NCI-H774 (cell line): ENCODE measurements at places on chromosomes 3 and 15.

DNA sequence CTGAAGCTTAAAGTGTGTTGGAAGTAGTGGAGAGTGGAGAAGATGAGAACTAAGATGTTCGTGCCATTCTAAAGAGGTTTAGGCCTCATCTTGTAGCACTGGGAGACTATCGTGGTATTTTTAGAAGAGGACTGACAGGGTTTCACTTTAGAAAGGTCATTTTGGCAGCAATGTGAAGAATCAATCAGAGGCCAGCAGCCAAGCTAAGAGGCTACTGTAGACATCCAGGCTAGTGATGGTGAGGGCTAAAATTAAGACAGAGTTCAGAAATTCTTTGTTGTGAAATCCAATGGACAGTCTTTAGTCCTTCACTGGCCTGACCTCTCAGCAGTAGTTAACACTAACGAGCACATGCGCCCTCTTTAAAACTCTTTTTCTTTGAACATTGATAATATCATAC, 288.2 kb downstream of the TBL1XR1 start:
- no peak for DNase-seq

DNA sequence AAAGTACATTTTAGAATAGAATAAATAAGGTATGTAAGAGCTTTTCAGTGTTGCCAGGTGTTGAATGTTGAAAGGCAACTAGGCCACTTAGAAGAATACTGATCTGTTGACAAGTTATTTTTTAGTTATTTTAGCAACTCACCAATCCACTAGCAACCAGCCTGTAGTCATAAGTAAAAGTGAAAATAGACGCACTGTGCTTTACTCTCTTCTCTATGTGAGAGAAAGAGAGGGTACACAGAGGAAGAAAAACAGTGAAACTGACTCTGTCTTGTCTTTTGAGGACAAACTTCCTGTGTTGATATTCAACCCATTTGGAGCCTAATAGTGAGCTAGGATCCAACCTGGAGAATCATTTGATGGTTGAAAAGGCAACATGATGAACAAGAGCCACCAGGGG, 327.1 kb upstream of the GOLIM4 start:
- no peak for DNase-seq

DNA sequence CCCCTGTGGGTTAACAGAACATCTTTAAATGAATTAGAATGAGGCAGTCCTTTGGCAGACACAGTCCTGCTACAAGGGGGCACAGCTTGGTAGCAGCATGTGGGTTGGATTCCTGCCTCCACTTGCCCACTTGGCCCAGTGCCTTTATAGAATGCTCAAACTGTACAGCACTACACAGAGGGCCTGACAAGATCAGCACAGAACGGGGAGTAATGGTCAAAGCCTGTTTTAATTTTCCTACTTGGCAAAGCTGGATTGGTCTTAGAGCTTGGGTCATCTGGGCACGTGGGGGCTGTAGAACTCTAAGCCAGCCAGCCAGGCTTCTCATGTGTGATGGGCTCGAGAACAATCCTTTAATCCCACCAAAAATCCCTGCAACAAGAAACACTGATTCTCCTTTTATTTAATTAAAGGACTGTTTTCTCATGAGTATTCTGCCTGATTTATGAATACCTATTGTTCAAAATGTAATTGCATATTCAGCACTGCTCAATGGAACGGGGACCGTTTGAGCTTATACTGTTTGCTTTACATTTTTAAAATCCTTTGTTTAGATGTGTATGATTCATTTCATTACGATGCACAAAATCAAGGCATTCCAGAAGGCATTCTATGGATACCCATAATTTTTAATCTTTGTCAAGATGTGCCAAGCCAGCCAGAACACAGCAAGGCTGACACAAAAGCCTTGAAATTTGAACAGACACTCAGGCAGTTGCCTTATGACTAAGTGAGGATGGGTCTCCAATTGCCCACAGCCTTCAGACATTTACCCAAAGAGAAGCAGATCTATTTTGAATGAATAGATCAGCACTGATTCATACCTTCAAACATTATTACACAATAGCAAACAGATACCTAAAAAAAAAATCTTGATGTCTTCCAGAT, 249.3 kb upstream of the TGFBR2 start:
- no peak for DNase-seq

- DNase-seq = no peak
Observed at GRCh38 chr15:62128916-62129315, 36.2 kb downstream of the C2CD4B start.

DNA sequence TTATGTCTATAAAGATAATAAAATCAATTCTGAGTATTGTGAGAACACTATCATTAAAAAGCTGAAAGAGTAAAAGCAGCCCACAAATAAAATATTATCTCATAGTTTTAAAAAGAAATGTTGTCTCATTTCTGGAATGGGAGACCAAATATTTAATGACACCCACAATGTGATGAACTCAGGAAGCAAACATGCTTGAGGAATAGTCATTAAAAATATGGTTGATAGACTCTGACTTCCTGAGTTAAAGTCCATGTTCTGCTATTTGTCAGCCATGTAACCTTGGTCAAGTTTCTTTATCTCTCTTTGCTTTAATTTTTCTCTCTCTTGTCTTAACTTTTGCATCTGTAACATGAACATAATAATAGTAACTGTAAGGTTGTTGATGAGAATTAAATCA, 35.5 kb upstream of the CHMP2B start:
- DNase-seq = no peak

DNA sequence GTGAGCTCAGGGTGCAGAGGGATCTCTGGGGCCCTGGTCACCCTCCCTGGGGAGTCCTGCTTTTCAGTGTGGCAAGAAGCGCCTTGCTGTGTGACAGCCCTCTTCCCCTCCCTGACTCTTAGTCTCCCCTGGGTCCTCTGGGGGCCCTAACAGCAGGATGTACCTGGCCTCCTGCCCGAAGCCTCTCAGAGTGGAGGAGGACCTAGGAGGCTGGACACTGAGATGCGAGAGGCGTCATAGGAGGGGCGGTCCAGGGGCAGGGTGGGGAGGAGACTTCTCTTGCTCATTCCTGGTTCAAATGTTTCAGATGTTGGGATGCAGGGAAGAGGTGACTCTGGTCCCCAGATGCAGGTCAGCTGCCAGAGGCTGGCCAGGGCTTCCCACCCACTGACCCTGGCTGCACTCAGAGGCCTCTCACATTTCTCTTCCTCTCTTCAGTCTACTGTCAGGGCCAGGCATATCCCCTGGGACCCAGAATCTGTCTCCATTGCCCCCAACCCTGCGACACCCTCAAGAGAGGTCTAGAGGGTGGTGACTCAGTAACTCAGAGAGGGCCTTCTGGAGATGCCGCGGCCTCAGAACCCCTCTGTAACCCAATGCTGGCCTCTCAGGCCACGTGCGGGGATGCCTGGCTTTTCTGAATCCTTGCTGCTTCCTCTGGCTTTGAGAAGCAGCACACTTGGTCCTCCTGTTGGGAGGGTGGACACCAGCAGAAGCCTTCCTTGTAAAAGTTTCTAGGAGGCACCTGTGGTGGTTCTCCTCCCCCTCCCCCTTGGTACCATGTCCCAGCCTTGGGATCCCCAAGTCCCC, 25.9 kb downstream of the SNX33 start:
- no peak for DNase-seq

GRCh38 chr3:9553948-9554513, 409 bp upstream of the LHFPL4 start:
- no peak for DNase-seq

- DNase-seq = no peak
Observed at GRCh38 chr15:47273864-47274263, 443.4 kb upstream of the SEMA6D start.

DNA sequence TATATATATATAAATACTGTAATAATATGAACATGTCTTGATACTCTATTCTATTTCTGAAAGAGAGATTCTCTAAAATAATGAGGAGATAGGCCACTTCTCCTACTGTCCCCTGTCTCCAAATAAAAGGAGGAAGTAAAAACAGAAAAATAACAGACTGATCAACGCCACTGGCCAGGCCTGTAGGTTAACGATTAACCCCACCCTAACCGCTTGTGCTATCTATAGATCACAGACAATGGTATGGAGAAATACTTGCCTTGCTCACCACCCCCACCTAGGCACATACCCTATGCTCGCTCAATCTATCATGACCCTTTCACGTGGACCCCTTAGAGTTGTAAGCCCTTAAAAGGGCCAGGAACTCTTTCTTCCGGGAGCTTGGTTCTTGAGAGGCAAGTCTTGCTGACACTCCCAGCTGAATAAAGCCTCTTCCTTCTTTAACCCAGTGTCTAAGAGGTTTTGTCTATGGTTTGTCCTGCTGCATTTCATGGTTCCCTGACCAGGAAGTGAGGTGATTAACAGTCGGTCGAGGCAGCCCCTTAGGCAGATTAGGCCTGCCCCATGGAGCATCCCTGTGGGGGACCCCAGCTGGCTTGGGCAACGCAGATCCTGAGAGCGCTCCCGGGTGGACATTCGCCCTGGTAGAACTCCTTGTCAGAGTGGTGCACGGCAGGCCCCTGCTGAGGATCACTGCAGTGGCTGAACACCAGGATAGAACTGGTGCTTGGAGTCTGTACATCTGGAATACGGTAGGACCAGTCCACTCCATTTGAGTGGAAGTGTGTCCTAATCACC, 521.8 kb upstream of the CNTN3 start:
- no peak for DNase-seq

DNA sequence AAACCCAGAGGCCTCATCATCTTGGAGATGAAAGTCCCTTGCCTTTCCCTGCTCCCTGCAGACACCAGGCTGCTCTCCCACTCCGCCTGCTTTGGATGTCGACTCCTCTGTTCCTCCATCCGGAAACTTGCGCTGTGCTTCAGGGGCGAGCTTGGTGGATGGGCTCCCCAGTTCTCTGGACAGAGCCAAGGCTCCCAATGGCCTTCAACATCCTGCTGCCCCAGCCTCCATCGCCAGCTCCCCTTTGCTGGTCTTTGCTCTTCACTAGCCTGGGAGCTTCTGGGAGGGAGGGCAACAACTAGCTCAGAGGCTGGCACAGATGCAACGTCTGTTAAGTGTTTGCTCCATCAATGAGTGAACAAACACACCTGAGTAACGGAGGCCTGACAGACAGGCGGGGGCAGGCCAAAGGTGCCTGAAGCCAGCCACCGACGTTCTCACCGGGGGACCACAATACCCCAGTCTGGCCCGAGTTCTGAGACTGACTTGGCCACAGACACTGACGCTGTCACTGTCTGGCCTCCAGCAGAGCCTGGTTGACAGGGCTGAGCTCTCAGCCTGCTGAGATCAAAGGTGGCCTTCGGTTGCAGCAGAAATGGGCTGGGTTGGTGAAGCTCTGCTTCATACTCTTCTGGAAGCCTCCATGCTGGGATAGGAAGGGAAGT, 39.0 kb downstream of the RGMA start:
- DNase-seq = peak; percentile 15

GRCh38 chr3:58403513-58404109, 30.0 kb downstream of the PDHB start:
- DNase-seq = no peak

- no peak for DNase-seq
Observed at GRCh38 chr15:41564286-41564959, 5.4 kb downstream of the TYRO3 start.

DNA sequence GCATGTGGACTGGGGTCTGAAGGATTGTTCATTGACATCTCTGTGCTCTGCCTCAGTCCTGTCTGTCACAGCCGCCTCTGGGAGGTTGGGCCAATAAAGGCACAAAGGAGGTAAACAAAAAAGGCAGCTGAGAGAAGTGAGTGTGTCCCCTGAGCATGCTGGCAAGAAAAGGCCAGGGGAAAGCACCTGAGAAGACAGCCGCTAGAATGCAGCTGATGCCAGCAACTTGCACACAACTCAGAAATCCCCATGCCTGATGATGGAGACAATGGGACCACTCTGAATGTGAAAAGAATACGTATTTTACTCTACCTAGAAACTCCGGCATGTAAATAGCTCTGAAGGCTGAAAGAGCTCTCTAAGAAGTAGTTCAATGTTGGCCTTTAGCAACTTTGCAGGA, 118.7 kb downstream of the KCNH8 start:
- DNase-seq = no peak

DNA sequence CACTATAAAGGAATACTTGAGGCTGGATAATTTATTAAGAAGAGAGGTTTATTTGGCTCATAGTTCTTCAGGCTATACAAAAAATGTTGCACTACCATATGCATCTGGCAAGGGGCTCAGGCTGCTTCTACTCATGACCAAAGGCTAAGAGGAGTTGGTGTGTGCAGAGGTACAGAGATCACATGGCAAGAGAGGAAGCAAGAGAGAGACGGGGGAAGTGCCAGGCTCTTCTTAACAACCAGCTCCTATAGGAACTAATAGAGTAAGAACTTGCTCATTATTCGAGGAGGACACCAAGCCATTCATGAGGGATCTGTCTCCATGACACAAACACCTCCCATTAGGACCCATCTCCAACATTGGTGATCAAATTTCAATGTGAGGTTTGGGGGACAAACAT, 6.0 kb upstream of the FNDC3B start:
- no peak for DNase-seq

DNA sequence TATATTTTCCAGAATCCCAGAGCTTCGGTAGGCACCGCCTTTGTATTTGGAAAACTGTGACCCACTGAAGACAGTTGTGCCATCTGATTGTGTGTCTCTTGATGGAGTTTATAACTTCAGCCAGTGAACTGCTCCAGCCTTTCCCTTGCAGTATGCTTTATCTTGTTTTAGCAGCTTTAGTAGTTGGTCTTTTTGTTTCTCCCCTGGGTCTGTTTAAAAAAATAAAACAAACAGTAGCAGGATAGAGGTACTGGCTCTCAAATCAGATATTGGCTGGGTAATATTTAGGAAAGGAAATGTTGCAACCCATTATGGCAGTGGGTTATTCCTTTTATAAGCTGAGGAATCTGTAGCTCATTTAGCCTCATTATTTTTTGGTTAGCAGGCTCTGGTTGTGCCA, 151.5 kb upstream of the BFSP2 start:
- DNase-seq = no peak

DNA sequence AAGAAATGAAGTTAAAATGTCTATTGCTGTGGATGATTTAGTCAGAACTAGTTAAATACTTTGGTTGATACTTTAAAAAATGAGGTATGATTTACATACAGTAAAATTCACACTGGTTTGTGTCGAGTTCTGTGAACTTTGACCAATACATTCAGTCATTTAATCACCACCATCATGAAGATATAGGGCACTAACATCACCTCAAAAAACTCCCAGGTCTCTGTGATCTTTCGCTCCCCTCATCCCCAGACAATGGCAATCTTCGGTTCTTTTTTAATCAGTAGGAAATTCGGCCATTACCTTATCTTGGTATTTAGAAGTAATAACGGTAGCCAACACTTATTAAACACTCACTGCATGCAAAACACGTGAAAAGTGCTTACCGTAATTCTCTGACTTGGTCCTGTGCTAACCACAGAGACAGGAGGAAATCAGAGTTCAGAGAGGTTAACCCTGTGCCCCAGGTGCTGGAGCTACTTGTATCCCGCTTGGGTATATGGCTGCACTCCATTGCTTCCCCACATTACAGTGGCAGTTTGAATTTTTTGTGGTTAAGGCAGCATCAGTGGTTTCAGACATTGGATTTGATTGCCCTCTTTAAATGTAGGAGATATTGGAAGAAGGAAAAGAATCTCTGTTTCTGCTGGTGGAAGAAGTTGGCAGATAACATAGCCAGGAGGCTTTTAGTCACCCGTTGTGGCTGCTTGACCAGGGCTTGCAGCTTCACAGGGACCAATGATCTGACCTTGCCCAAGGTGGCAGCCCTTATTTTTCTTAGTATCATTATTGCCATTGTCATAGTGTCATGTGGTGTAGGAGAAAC, 4.2 kb downstream of the PLCL2 start:
- DNase-seq = no peak
